ENCODE measurements at places on chromosomes 6 and 20.
A peak's percentile ranks its signal among the peaks of the same experiment; 100 is the strongest.

GRCh38 chr6:345747-346385, 45.7 kb upstream of the IRF4 start:
- DNase-seq, result no peak

DNA sequence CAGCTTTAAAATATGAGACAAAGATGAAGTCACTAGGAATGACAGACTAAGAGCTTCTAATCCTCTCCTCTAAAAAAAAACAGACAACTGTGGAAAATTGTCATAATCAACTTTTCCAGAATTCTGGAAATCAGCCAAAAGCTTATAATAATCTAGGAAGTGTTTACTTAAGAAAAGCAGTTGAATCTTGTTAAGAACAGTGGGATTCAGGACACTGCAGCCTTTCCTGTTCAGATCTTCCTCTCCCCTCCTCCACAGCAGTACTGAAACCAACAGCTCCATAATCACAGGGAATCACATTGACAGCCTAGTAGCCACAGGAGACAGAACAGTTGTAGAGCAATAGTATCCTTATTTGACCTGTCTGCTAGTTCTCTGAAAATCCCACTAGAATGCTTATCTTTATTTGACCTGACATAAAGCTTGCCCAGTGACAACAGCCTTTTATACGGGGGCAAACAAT, 41.6 kb downstream of the IBTK start:
- no peak for DNase-seq

- no peak for DNase-seq
Measured at GRCh38 chr20:13723011-13723410, 61.7 kb downstream of the ESF1 start.

- no peak for DNase-seq
Measured at GRCh38 chr20:19823971-19824370, 65.9 kb downstream of the RIN2 start.

GRCh38 chr6:85680388-85680787, 37.7 kb upstream of the SYNCRIP start:
- no peak for DNase-seq

GRCh38 chr6:3990692-3991491, 88.0 kb downstream of the FAM217A start:
- peak; percentile 81 for DNase-seq

- no peak for DNase-seq
Measured at GRCh38 chr6:39465539-39465938, 143.0 kb upstream of the KCNK16 start.

DNA sequence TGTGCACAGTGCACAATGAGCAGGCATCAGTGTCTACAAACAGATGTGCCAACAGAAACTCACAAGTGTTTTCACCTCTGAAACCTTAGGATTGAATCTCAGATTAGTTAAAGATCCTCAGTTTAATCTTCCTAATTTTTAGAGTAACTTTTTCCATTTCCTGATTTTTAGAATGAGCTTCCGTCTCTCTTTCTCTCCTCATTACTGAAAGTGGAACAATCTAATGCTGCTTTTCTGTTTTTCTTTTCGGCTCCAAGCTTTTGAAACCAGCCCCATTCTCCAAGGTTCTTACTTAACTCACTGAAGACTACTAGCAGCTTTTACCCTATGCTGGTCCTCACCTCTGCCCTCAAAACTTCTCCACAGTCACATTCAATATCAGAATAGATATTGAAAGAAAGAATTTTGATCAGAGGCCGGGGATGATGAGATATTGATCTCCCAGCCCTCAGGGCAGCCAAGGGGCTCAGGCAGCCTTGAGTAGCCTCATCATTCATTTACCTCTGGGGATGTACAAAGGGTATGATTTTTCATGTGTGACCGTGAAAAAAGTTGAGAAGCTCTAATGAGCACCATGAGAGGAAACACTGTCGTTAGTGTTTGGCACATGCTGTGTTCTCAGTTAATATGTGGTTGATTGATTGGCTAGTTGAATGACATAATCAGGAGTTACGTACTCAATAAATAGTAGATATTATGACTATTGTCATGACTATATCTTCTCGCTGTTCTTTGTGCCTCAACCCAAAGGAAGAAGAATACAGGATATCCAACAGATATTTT, 11.9 kb upstream of the STK38 start:
- no peak for DNase-seq

DNA sequence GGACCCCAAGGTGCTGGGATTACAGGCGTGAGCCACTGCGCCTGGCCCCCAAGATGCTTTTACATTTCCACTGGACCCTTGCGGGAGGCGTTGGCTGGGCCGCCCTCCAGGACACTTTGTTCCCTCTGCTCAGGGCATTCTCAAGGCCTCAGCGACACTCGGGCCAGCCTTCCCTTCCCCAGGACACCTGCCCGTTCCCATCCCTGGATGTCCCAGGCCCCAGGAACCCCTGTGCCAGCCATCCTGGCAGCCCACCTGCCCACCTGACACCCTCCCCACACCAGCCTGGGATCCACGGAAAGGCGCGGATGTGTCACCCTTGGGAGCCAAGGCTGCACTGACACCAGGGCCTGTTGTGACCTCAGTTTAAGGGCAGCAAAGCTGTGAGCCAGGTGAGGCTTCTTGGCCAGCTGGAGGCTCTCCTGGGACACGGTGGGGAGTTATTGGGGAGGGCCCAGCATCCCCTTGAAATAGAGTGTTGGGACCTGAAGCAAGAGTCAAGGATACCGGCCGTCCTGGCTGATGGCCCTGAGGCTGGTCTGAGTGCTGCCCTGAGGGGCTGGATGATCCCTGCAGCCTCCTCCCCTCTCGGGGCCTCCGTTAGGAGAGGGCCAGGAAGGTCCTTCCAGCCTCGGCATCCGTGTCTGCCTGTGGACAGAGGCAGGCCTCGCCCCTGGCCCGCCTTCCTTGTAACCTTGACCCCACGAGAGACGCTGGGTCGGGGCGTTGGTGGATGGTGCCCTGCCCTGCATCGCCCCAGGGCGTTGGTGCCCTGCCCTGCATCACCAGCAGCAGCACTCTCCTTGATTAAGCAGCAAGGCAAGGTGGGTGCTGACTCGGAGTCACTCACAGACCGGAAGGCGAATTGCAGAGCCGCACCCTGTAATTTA, 84.2 kb upstream of the BHLHE23 start:
- DNase-seq, result peak; percentile 1

- no peak for DNase-seq
Measured at GRCh38 chr20:63103402-63104311, 96.9 kb upstream of the BHLHE23 start.

GRCh38 chr6:40492187-40492586, 95.0 kb downstream of the LRFN2 start:
- DNase-seq, result no peak

- DNase-seq, result no peak
Measured at GRCh38 chr6:74993136-74993535, 212.7 kb downstream of the COL12A1 start.

- DNase-seq, result no peak
Measured at GRCh38 chr6:170453586-170454511, 99.3 kb downstream of the PSMB1 start.

DNA sequence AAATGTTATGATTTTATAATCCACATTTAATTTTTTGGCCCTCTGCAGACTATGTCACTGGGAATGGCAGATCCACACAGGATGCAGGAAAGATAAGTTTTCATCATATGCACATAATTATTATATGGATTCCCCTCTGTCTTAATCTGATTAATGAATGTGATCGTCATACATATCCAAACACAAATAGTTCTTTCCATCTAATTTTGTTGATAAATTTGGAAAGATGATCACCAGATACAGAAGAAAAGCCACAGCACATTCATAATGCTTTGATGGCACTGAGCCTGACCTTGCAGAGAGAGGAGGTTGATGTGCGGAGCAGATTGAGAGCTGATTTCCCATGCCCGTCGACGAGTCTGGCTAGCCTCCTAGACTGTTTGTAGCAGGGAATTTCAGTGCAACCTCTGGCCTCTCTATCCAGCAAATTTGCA, 471.5 kb downstream of the EPM2A start:
- no peak for DNase-seq

- DNase-seq, result no peak
Measured at GRCh38 chr20:9082741-9083140, 13.9 kb downstream of the PLCB4 start.

DNA sequence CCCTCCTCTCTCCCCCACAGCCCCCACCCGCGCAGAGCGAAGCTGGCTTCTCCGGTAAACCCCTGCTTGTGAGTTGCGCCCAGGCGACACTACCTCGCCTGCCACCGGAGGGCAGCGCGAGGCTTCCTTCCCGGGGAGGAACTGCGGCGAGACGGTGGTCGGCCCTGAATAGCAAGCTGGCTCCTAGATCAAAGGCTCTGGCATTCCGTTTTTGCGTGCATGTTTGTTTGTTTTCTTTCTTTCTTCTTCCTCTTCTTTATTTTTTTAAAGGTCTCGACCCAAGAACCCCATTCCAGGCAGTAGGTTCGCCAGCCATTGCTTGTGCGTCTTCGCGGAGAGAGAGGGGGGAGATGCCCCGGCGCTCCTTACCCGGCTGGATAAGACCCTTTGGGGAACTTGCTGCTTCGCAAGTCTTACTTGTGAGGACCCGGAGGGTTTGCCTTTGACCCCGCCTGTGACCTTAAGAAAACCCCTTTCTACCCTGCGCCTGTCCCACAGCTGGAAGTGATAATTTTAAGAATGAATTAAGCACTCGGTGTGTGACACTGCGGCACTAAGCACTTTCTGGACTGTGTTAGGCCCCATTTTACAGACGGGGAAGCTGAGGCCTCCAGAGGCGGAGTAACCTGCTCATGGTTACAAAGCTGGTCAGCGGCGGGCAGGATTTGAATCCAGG, 92.7 kb upstream of the SIRPA start:
- DNase-seq, result peak; percentile 56

DNA sequence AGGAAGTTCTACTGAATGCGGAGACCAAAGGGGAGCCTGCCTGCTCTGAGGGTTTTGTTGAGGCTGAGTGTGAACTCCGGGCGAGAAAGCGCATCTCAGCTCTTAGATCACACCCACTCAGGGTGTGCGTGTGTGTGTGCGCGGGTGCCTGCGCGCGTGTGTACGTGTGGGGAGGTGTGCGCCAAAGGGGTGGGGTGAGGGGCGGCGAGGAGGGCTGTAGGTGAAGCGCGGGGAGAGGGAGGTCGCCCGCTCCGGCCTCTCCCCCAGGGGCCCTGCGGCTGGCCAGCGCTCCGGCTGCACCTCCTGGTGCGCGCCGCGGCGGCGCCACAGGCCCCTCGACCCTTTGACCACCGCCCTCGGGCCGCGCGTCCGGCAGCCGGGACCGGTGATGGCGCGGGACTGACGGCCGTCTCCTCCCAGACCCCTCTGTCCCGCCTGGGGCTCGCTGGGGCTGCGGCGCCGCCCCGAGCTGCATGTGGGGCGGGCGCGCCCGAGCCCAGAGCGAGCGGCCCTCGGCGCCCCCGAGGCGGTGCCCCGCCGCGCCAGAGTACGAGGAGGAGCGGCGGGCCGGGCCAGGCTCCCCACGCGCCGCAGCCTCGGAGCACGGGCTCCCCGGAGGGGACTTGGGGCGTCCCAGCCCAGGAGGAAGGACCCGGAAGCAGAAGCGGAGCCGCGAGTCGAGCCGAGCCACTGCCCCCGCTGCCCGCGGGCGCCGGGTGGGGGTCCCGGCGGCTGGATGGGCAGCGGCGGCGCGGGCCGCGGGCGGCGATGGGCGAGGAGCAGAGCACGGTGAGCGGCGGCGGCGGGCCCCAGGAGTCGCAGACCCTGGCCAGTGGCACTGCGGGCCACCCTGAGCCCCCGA, at the start of gene RNF217:
RNF217 (plus strand) TSS at position 661 of the 862 bp plus-strand sequence; CDS start at position 769, 108 bp downstream.
- DNase-seq, result peak; percentile 33

DNA sequence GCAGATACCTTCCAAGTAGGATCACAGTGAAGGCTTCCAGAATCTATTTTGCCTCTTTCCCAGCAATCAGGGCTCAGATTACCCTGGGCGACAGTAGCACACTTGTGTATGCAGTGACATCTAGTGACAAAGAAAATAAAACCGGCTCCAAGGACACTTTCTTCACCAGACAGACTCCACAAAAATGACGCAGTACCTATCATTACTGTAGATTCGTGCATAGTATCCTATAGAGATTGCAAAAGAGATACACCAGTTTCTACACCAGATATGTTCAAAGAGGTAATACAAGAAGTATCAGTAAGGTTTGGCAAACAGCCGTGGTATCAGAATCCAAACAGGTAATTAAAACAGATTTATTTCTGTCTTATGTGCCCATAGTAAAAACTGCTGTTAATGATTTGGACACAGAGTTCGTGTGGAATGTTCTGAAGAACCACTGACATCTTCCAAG, 600.4 kb upstream of the JAG1 start:
- DNase-seq, result no peak

DNA sequence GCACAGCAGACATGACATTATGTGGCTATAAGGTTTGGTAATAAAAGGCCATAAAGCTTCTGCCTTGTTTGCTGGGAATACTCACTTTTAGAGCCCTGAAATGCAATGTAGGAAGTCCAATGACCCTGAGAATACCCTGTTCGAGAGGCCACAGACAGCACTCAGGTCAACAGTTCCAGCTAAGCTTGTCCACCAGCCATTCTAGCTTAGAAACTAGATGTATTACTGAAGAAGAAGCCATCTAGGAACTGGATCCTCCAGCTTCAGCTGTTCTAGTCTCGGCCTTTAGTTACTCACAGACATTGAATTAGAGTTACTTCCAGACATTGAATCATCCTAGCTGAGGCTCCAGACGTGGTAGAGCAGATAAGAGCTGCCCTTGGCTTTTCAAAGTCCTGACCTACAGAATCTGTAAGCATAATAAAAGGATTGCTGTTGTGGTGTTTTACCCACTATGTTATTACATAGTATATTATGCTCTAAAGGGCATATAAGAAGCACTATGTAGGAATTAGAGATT, 84.9 kb downstream of the MMS22L start:
- no peak for DNase-seq

GRCh38 chr6:144265390-144265789, 19.7 kb upstream of the UTRN start:
- DNase-seq, result no peak

DNA sequence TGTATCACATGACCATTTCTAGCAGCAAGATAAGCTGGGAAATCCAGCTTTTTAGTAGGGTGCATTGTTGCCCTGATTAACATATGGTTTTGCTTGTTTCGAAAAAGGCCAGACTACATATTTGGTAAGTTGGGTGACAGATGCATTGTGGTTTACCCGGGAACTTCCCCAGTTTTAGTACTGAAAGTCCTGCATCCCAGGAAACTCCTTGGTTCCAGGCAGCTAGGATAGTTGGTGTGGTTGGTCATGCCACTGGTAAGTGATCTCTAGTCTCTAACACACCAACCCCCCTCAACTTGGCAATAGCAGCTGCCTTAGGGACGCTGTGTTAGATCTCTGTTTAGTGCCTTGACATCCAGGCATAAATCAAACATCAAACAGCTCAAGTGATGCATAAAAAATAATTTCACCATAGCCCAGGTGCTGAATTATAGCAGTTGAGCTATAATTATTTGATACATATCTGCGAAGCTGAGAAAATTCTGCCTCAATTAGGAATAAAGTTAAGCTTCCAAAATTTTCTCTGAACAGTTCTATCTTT, 216.5 kb downstream of the TFAP2C start:
- no peak for DNase-seq

GRCh38 chr6:6798448-6798860, 209.9 kb downstream of the LY86 start:
- peak; percentile 68 for DNase-seq
